Stimulated activated CD8-positive, alpha-beta memory T cell treated with anti-CD3 and anti-CD28 coated beads, Interleukin-15, amount 100 ng/mL, for 48 hours (primary cell): ENCODE measurements at places on chromosomes 5 and 9.

DNA sequence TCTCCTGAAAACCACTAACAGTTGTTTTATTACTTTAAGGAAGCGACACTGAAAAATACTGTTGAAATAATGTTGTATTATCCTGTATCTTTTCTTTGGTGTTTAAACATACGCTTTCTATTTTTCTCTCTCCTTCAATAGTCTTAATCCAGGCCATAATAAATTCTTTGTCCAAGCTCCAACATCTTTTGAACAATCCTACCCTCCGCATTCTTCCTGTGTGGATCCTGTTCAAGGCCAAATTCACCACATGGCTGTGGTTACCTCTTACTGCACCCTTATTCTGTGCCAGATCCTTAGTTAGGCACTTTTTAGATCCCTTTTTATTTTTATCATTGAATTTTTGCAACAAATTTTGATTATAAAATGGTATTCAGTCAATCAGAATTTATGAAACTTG is 1691.5 kb downstream of the MAT2B start:
- no peak for DNase-seq

DNA sequence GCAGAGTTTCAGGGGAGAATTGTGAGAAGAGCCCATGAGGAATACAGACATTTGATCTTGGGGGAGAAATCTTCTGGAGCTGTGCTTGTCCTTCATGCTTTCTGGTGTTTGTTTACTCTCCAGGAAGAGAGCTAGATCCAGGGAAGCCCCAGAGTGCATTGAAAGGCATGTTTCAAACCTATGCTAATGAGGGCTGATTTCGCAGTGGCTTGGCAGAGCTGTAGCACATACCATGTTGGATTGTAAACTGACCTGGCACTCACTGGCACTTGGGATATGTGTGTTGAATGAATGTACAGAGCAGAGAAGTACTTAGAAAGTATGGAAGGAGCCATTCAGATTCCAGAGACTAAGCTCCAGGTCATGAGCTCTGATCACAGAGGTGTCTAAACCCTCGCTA is 30.9 kb downstream of the TNFSF8 start:
- no peak for DNase-seq

DNA sequence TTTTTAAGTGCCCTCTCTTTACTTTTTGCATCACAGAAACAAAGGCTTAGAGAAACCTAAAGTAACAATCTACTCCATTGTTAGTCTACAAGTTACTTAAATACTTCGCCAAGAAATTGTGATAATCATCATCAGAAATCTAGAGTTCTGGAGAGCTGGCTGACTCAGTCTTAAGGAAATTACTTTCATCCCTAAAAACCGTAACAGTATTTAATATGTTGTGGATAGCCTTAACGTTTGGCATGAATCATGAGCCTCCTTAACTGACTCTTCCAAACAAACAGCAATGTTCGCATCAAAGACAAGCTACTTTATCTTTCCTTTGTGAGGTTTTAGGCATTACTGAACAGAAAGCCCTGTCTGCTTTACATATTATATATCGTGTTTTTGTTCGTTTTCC is 128.7 kb downstream of the NIPBL start:
- no peak for DNase-seq

DNA sequence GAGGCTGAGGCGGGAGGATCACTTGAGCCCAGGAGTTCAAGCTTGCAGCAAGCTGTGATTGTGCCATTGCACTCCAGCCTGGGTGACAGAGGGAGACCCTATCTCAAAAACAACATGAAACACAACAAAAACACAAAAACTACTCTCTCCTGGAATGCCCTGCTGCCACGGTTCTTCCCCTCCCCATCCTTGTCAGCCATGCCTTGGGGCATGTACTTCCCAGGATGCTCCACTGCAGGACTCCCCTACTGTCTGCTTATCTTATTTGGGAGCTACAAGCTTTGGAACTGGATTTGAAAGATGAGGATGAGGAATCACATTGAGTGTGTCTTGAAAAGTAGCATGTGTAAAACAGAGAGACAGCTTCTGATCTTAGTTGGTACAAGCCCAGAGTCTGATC is 40.1 kb upstream of the KIAA1958 start:
- DNase-seq: no peak

DNA sequence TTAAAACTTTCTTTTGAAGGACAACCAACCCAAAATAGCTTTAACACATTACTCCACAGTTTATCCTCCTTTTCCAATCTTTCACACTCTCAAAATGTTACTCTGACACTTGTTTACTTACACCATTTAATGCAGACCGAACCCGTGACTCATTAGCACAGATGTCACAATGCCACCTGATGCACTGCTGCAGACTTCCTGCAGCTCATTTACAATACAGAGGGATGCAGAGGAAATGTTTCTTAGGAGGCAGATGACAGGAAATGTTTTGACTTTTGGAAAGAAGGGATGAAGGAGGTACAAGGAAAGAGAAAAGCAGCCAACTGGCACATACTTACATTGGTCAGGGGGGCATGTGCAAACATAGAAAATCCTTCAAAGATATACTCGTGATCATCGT is 39.0 kb downstream of the DROSHA start:
- no peak for DNase-seq

DNA sequence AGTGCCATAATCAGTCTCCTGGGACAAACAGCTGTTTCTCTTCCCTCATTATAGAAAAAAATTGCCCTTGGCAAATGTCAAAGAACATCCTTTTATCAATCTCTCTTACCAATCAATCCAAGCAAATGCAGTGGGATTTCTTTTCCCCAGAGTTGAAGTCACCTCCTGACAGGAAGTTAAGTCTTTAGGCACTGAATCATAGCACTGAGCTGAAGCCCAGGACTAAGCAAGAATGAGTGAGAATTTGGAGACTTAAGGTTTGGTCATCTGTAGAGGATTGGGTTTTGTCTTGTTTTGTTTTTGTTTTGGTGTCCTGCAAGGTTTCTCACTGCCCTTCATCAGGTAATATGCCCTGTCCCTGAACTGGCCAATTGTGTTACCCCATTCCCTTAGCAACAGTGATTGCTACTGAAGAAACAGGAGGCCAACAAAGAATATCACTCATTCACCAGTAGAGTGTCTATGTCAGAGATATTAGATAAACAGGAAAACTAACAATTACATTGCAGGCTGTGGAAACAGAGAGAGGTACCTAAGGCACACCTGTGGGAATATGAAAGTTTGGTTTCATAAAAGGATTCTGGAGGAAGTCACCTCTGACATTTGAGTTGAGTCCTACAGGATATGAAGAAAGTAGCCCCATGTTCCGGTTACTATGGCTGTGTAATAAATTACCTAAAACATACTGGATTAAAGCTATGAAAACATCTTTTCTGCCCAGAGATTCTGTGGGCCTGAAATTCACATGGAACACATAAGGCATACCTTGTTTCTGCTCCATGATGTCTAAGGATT is 4.5 kb upstream of the FXN start:
- no peak for DNase-seq

- DNase-seq: no peak
Measured at GRCh38 chr9:69895185-69895584, 74.6 kb downstream of the CFAP95 start.

GRCh38 chr5:141514330-141515133 is 25.7 kb downstream of the PCDHGC5 start:
- DNase-seq: no peak
